ENCODE measurements at places on chromosomes 7 and 10.

DNA sequence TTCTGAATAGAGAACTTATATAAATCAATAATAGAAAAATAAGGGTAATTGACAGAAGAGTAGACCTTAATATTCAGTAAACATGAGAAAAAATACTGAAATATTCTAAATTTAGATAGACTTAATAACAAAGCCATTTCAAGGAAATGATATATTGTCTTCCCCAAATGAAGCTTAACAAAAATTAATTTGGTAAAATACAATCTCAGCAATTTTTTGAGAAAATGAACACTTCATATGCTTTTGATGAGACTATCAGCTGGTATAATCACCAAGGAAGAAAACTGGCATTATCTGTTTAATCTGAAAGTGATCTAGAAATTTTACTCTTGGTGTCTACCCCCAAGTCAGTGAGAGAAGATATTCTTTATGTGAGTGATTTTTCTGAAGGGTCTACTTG, 1.7 kb upstream of the FAM237B start:
- DNase-seq, result no peak

DNA sequence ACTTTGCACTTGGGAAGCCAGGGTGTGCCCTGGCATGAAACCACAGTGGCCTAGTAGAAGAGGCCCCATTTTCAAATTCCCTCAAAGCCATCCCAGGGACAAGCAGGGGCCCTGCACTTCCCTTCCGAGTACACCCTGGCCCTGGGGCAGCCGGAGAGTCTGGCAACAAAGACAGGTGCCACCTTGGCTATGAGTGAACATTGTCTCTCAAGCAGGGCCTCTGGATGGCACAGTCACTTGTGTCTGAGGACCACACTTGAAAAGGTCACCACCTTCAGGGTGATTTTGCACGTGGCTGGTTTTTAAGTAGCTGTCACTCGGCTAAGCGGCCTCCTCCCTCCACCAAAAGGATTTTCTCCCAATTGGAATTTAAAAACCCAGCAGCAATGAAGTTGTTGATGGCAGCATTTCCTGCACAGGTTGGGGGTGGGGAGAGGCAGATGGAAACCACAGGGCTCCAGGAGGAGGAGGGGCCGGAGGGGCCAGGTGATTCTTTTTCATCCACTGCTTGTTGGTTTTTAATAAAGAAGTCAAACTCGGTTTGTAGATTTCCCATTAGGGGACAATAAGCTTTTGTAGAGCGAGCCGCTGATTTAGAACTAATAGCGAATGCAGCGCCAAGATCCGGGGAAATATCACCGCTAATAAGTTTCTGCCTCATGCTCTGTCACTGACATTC, 33.9 kb downstream of the C10orf105 start:
- DNase-seq, result no peak

DNA sequence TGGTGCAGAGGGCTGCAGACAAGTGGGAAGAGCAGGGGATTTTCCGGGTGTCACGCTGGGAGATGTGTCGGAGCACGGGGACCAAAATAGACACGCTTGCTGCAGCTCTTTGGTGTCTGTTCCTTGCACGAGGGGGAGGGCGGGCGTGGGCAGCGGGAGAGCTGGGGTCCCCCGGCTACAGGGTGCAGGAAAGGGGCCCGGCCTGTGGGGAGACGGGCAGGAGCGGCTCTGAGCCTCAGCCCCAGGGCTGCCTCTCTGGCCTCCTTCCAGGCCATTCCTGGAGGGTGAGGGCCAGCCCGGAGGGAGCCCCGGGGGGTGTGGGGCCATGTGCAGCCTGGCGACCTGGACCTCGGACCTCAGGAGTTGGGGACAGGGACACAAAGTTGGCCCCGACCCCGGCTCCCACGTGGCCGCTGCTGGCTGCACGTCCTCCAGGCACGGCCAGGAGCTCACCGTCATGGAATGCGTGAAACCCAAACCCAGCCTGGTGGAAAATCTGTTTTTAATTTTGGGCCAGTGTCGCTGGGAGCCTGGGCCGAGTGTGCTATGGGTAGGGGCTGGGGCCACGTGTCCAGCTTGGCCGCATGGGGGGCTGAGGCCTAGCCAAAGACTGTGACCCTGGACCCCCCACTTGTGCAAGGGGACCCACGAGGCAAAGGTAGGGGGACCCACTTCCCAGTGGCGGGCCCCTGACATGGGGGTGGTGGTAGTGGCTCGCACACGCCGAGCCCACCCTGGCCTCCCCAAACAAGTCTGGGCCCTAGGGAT, 6.6 kb downstream of the TTYH3 start:
- no peak for DNase-seq

GRCh38 chr7:33500703-33501701, 371.6 kb downstream of the BBS9 start:
- DNase-seq, result no peak

DNA sequence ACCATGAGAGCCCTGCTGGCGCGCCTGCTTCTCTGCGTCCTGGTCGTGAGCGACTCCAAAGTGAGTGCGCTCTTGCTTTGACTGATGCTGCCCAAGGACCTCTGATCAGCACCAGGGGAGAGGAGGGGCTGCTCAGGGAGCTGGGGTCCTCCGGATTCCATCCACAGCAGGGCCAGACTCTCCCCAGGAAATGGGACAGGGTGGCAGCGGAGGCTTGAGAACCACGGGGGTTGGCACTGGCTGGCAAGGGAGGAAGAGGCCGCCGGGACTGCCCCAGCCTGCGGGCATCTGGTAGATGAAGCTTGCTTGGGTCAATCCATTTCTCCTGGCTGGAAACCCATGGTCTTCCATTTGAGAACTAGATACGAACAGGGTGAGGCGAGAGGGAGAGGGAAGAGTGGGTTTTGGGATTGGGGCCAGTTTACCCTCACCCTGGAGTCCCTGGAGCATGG, 647 bp downstream of the PLAU start:
- DNase-seq, result no peak

DNA sequence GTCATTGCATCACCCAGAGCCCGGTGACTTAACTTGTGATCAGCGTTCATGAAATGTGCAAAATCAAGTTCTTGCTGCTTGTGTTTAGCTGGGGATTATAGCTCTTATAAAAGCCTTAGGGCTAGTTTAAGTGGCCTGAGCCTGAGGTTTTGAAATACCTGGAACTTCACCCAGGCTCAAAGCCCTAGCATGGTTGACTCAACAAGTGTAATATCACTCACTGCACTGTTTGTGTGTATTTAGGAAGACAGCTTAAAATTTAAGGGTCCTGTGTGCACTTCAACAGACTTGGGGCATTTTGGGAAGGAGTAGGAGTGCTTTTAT, 489.5 kb downstream of the GATA3 start:
- no peak for DNase-seq

DNA sequence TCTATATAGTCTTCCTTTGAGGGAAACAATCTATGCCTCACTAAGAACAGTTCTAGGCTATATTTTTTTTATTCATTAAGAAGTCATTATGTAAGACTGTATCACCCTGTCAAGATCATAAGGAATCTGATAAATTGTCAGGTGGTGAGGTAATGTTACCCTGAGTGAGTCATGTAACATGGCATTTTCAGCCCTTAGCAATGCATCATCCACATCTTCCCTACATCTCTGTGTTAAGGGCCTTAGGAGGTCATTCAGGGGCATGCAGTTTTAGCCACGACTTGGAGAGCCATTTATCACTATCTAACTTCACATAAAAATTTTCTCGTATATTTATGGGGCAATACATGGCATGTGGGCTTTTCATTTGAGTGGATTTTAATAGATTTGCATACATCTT, 924.5 kb upstream of the MBL2 start:
- DNase-seq, result no peak

DNA sequence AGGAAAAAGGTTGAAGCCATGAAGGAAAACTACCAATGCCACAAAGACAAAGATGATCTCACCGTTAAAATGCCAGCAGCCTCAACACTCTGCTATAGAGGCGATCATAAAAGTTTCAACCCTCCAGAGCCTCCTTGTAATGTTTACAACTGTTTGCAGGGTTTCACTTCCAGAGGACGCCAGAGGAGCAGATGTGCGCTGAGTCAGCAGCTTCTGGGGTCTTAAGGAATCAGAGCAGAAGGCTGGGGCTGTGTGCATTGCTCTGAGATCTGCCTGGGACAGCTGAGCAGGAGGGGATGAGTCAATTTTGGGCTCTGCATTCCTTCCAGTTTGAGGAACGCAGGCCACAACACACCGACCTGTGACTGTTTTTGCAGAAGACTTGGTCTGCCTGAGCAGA, 98.3 kb downstream of the TMEM130 start:
- DNase-seq, result no peak

- DNase-seq, result no peak
Measured at GRCh38 chr7:76395965-76396726, 13.4 kb downstream of the SSC4D start.

GRCh38 chr7:10156972-10157371, 816.7 kb upstream of the PHF14 start:
- DNase-seq, result no peak

DNA sequence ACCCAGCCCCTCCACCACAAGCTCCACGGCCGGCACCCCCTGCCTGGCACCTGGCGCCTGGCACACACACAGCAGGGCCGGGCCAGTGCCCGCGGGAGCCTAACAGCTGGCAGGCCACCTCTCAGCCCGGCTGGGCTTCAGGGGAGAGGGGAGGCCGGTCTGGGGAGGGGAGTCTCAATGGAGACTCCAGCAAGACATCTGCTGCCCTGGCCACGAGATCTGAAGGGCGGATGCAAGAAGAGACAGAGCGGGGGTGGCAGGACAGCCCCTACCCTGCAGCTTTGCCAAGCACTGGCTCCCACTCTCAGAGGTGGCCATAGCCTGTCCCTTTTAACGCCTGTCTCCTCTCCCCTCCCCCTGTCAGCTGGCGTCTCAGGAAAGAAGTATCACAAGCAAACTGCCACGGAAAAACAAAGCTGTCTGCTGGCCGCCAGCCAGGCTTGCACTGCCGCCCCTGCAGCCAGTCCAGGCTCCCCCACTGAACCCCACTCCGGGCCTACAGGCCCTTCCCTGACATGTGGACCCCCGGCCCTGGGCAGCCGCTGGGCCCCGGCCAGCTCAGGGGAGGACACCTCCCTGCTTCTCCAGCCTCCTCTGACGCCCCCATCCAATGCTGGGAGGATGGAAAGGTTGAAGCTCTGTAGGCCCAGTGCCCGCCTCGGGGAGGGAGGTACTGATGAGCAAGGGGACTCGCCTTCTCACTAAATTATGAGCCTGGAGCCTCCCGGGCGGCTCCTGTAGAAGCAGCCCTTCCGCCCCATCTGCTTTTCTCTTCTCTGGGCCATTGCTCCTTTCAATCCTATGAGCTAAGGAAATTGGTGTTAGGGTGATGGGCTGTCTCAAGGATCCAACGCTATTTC, 178.4 kb downstream of the ARHGAP12 start:
- no peak for DNase-seq

DNA sequence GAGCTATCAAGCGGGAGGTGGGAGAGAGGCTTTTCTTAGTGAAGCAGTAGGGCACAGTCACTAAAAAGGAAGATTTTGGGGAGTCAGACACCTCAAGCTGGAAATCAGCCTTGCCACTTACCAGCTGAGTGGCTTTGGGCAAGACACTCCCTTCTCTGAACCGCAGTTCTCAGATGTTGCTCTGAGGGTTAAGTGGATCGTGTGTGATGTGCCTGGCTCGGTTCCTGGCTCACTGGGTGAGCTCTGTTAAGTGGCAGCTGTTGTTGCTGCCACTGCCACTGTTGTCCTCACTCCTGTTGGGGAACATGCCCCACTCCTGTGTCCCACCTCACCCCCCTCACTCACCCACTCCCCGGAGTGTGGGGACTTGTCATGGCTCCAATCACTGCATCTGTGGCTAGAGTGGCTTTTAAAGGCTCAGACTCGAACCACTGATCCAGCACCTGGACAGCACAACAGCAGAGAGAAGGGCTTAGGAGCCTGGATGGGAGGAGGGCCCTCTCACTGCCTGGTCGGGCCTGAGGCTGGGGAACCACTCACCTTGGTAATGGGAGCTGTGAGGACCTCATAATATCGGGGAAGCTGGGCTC, 20.0 kb downstream of the PYROXD2 start:
- no peak for DNase-seq

DNA sequence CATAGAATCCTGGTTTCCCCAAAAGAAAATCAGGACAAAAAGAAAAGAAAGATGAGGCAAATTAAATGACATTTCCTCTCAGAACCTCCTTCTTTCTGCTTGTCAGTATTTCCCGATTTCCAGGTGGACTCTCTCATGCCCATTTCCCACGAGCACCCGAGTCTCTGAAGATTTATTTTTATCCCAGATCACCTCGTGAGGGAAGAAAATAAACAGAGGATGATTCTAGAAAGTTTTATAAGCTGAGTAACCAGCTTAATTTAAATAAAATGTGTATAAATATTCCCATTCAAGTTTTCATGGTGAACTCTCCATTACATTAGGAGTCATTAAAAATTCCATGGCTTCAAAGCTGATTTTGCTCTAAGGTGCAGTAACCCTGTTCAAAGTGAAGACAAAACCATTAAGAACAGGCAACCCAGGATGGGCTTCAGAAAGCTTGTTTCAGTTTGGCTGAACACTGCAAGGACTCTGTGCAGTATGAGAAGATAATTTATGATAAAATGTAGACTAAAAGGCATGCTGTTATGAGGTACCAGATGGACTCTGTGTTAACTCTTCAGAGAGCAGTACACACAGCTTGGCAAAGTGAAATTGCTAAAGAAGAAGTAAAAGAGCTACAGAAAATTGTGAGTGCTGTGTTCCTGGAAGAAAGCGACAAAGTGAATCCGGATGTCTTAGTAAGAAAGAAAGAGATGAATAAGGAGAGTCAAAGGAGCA, 521.3 kb upstream of the LRRN3 start:
- DNase-seq, result peak; percentile 16

DNA sequence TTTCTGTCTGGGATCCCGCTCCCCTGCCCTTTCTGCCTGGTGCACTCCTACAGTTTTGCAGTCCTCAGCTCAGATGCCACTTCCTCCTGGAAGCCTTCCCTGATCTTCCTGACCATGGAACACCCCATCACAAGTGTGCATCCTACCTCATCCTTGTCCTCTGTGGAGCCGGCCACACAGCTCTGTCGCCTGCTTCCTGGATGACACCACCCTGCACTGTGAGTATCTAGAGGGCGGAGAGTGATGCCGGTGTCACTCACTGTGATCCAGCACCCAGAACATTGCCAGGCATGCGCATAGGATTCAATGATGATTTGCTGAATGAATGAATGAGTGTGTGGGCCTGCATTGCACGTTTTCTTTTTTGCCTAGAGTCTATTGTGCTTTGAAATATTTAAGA, 529.9 kb downstream of the TCERG1L start:
- no peak for DNase-seq

DNA sequence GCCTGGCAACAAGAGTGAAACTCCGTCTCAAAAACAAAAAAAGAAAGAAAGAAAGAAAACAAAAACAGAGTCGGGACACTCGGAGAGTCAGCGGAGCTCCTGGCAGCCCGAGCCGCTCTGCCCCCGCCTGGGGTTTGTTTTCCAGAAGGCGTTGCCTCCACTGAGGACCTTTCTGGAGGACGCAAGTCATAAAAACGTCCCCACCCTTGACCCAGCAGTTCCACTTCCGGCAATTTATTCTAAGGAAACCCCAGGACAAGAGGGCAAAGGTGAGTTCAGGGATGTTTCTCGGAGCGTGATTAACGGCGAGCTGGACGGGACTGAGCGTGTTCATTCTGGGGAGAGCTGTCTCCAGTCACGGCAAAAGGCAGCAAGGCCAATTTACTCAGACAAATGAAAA, 27.0 kb upstream of the SUN1 start:
- no peak for DNase-seq

Data from OCI-M1 (cell line).